ENCODE measurements at places on chromosomes 3 and 15. TPM values are rescaled to one million over a fixed set of nuclear protein-coding genes. Genes with fewer than 3 reads are reported as not detected.

The ZMYND10 gene
- total RNA-seq = 0.54 TPM

The PRRT3 gene
- total RNA-seq = 8.3 TPM

The PP2D1 gene
- not detected for total RNA-seq

The NANOGP8 gene
- 1.2 TPM for total RNA-seq

The IL5RA gene
- total RNA-seq = not detected

The LEKR1 gene
- total RNA-seq = 3.4 TPM

DNA sequence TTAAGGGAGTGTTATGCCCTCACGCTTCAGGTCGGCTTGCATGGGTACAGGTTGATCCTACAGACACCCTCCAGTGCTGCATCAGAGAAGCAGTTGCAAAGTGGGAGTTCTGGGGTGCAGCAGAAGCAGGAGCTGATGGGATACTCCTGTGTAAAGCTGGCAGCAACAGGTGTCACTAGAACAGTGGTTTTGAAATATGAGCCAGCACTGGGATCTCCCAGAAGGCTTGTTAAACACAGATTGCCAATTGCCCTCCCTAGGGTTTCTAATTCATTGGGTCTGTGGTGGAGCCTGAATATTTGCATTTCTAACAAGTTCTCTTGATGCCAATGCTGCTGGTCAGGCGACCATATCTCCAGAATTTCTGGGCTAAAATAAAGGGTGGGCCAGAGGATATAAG is 350.4 kb downstream of the CLSTN2 start:
- no peaks in the 10 kb centered on the region for H3K4me1 ChIP-seq
- no peak overlapping the region for H3K27ac ChIP-seq
- DNase-seq = no peak
- H3K27me3 ChIP-seq = peaks cover 29% of the 10 kb centered on the region
- no peaks in the 10 kb centered on the region for H3K36me3 ChIP-seq
- no peak overlapping the region for H3K4me3 ChIP-seq

GRCh38 chr3:182713743-182714517 is 79.4 kb upstream of the ATP11B start:
- no peak for DNase-seq
- no peaks in the 10 kb centered on the region for H3K27me3 ChIP-seq
- H3K27ac ChIP-seq = no peak overlapping the region
- H3K36me3 ChIP-seq = no peaks in the 10 kb centered on the region

DNA sequence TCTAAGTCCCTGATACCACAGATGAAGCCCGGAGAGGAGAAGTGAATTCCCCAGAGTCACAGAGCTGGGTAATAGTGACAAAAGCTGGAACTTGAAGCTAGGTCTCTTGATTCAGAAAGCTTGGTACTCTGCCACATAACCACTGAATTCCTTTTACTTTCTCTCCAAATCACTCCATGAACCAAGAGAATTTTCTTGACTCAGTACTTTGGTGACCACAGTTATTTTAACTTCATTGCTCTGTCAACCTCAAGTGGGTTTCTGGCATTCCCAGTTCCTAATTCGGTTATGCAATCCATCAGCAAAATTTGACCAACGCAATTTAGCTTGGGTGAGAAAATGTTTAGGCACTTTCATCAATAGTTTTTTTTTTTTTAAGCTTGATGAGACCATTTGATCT is 61.0 kb upstream of the PPARG start:
- no peak for DNase-seq
- H3K4me1 ChIP-seq = peaks cover 47% of the 10 kb centered on the region
- no peak overlapping the region for H3K4me3 ChIP-seq

DNA sequence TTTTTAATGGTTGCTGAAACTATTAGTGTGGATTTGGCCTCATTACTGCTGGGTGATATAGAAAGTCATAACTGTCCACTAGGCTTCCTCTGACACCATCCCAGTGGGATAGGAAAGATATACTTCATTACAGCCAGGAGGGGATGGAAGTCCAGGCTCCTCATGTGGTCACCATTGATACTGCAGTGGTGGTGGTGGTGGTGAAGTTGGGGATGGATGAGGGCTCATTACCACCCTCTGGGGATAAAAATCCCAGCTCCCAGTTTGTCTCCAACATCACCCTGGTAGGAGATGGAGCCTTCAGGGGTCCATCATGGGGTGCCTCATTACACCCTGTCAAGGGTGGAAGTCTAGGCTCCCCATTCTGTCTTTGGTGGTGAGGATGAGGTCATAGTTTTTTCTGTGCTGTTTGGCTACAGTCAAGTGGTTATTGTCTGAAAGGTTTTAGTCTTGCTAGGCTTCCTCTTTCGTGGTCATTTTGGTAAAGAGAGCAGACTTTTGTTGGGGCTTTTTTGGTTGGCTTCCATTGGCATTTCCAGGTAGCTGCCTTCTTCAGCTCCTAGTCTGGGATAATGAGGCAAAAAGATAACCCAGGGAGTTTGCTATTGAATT is 30.1 kb upstream of the FILIP1L start:
- H3K4me1 ChIP-seq = peaks cover under 1% of the 10 kb centered on the region
- H3K4me3 ChIP-seq = no peak overlapping the region
- H3K27me3 ChIP-seq = no peaks in the 10 kb centered on the region
- DNase-seq = no peak
- peaks cover 20% of the 10 kb centered on the region for H3K36me3 ChIP-seq
